Gastrocnemius medialis (tissue), 4 donors: ENCODE measurements at places on chromosomes 2 and 18. TPM values are rescaled to one million over a fixed set of nuclear protein-coding genes. Genes with fewer than 3 reads are reported as not detected.

Gene FOXI3
- total RNA-seq: not detected

Gene COX7A2L
- total RNA-seq: 91.3 TPM

DNA sequence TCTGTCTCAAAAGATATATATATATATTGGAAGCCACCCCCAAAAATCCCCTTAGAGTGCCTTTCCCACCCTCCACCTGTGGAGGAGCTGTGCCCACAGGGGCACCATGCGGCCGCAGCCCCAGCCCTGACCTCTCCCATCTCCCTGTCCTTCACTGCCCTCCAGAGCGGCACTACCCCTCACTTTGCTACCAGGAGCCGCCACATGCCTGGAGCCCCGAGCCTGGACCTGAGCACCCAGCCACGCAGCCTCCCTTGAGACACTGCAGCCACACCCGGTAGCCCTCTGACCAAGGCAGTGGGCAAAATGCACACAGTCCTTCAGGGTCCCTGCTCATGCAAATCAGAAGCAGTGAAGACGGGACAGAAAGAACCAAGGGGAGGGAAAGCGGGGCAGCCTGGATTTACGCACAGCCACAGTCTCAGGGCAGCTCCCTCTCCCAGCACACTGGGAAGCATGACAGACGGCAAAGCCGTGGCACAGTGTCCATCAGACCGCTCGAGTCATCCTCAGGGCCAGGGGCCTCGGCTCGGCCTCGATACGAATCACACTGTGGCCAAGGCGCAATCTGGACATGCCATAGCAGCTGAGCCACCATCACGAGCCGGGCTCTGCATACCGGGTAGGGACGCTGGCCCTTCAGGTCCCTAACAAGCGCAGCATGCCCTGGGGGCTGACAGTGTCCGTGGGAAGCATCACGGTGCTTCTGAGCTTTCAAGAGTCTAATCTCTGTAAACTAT is 10.1 kb downstream of the HDAC4 start:
- no peaks in the 10 kb centered on the region for H3K27me3 ChIP-seq
- no peak overlapping the region for H3K27ac ChIP-seq

- no peak overlapping the region for H3K4me3 ChIP-seq
- H3K27me3 ChIP-seq: no peaks in the 10 kb centered on the region
- no peaks in the 10 kb centered on the region for H3K36me3 ChIP-seq
- peak overlapping the region; percentile 5 for H3K27ac ChIP-seq
- H3K4me1 ChIP-seq: peaks cover 4% of the 10 kb centered on the region
- DNase-seq: peak; percentile 15
These were observed 325.0 kb upstream of the PKDCC start for GRCh38 chr2:41722668-41723369.
